ENCODE measurements at places on chromosomes 1 and 21. TPM values are rescaled to one million over a fixed set of nuclear protein-coding genes. Genes with fewer than 3 reads are reported as not detected.

- peaks cover 4% of the 10 kb centered on the region for H3K36me3 ChIP-seq
- no peaks in the 10 kb centered on the region for H3K27me3 ChIP-seq
- H3K27ac ChIP-seq, result peak overlapping the region; percentile 4
- H3K4me1 ChIP-seq, result peaks cover 13% of the 10 kb centered on the region
- DNase-seq, result no peak
These were observed 23.1 kb upstream of the USP25 start for GRCh38 chr21:15706696-15707095.

GSTM2 gene
- 186 TPM for total RNA-seq

DNASE2B gene
- total RNA-seq, result not detected

GRCh38 chr1:16180291-16180824 lies 24.5 kb upstream of the EPHA2 start:
- no peak overlapping the region for H3K4me3 ChIP-seq
- H3K27me3 ChIP-seq, result no peaks in the 10 kb centered on the region
- H3K4me1 ChIP-seq, result peaks cover 48% of the 10 kb centered on the region
- no peaks in the 10 kb centered on the region for H3K36me3 ChIP-seq
- H3K27ac ChIP-seq, result no peak overlapping the region

DNA sequence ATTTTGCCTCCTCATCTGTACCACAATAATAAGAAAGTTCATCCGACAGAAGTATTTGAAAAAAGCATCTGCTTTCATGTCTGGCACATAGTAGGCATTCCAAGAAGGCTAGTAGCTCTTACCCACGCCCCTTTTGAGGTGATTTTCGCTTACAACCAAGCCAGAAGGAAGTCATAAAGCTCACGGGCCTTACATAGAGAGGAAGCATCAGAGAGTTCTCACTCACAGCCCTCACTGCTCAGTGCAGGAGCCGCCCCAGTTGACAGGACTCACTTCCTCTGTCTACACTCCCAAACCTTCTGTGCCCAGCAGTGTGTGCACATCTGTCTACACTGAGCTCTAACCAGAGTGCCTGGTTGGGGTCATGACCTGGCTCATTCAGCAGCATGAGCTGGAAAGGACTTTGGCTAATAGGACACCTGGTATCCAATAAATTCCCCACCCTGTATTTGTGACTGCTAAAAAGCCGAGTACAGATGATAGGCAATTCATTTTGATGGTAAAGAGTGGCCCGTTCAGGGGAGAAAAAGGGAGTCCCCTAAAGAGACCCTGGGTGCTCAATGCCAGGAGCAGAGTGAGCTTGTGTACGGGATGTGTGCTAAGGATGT lies 36.8 kb upstream of the DUSP10 start:
- H3K27ac ChIP-seq, result no peak overlapping the region
- peaks cover 2% of the 10 kb centered on the region for H3K27me3 ChIP-seq
- H3K4me1 ChIP-seq, result peaks cover 2% of the 10 kb centered on the region
- H3K4me3 ChIP-seq, result no peak overlapping the region
- H3K36me3 ChIP-seq, result no peaks in the 10 kb centered on the region

- no peaks in the 10 kb centered on the region for H3K27me3 ChIP-seq
- H3K27ac ChIP-seq, result no peak overlapping the region
- H3K4me1 ChIP-seq, result peaks cover 32% of the 10 kb centered on the region
- peaks cover 5% of the 10 kb centered on the region for H3K36me3 ChIP-seq
These were observed 1.5 kb downstream of the MGST3 start for GRCh38 chr1:165632491-165632890.

HPCAL4 gene
- total RNA-seq, result 0.69 TPM

- peak within 1 kb of the TSS; percentile 96 for H3K27ac ChIP-seq
- H3K36me3 ChIP-seq, result no peaks in the 10 kb centered on the region
- peak; percentile 61 for DNase-seq
- no peaks in the 10 kb centered on the region for H3K27me3 ChIP-seq
These were observed at the start of gene PTGFRN for GRCh38 chr1:116909512-116910378. Gene PTGFRN, plus strand, starts transcription at chr1:116909916. Its CDS starts 288 bp downstream, at chr1:116910204.

CDC20 gene
- 33.4 TPM for total RNA-seq

DNA sequence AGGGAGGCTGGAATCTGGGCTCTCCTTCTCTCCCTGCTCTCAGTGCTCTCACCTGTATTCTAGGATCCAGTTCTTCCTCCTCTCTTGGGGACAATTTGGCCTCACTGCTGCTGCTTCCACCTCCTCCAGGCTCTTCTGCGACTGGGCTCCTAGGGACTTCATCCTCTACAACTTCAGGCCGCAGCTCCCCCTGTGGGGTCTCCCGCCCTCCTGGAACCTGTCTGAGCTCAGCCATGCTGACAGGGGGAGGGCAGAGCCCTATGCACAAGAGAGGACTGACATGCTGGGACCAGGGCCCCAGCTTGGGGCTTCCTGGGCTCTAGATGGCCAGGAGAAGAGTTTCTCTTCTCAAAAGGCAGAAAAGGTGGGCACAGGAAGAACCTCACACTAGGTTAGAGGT lies 1.0 kb downstream of the SH3BP5L start:
- H3K27ac ChIP-seq, result peak overlapping the region; percentile 99
- peak overlapping the region; percentile 99 for H3K4me3 ChIP-seq
- H3K4me1 ChIP-seq, result peaks cover 34% of the 10 kb centered on the region
- peaks cover 5% of the 10 kb centered on the region for H3K36me3 ChIP-seq
- no peak for DNase-seq

DNA sequence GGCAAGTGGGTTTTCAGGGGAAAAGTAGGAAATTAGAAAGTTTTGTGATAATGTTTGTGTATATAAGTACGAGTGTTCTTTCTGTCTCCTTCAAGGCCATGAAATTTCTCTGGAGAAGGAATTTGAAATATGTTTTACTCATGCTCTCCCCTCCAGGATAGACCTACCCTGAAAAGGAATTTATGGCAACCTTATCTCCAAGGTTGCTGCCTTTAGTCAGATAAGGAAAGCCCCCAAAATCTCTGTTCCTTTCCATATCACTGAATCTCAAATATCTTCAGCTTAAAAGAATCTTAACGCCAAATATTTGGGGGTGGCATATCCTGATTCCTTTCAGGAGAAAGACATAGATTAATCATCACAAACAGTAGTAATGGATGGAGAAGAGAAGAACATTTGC lies 499 bp upstream of the C4BPB start:
- H3K4me1 ChIP-seq, result peaks cover 54% of the 10 kb centered on the region
- peak overlapping the region; percentile 93 for H3K27ac ChIP-seq
- DNase-seq, result no peak
- H3K27me3 ChIP-seq, result no peaks in the 10 kb centered on the region
- no peak overlapping the region for H3K4me3 ChIP-seq

GRCh38 chr1:189513091-189513490 lies 964.6 kb downstream of the BRINP3 start:
- DNase-seq, result no peak
- no peak overlapping the region for H3K4me3 ChIP-seq
- H3K27ac ChIP-seq, result no peak overlapping the region
- no peaks in the 10 kb centered on the region for H3K27me3 ChIP-seq
- H3K4me1 ChIP-seq, result no peaks in the 10 kb centered on the region

GRCh38 chr1:75133750-75134646 lies at the start of gene LHX8:
Gene LHX8, plus strand, starts transcription at chr1:75134388. Its CDS starts 2,227 bp downstream, at chr1:75136615.
- DNase-seq, result peak; percentile 41
- peaks cover 31% of the 10 kb centered on the region for H3K4me1 ChIP-seq
- H3K4me3 ChIP-seq, result peak within 1 kb of the TSS; percentile 67
- H3K27ac ChIP-seq, result peak within 1 kb of the TSS; percentile 82

BEND5 gene
- 11.3 TPM for total RNA-seq

SLFNL1 gene
- 1.2 TPM for total RNA-seq

OR2M3 gene
- not detected for total RNA-seq

DNA sequence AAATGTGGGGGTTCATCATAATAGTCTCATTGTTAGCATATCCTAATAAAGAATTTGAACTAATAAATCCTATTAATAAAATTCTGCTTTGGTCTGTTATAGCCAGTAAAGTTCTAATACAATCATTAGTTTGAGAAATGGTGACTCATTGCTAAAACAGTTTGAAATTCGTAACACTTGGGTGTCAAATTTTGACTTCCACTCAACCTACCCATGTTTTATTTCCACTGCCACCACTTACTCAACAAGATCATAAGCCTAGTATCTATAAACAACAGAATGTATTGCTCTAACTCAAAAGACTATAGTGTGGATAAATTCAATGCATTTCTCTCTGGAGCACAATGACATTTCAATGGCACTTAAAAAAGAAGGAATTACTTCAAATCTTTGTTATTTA lies 29.1 kb downstream of the LGALS8 start:
- no peaks in the 10 kb centered on the region for H3K27me3 ChIP-seq
- H3K4me1 ChIP-seq, result no peaks in the 10 kb centered on the region
- peaks cover 63% of the 10 kb centered on the region for H3K36me3 ChIP-seq
- no peak overlapping the region for H3K27ac ChIP-seq
- no peak for DNase-seq

AK5 gene
- not detected for total RNA-seq

- H3K27ac ChIP-seq, result no peak overlapping the region
- no peaks in the 10 kb centered on the region for H3K27me3 ChIP-seq
- no peaks in the 10 kb centered on the region for H3K36me3 ChIP-seq
- H3K4me3 ChIP-seq, result no peak overlapping the region
- H3K4me1 ChIP-seq, result peaks cover 2% of the 10 kb centered on the region
- DNase-seq, result no peak
These were observed 125.8 kb downstream of the KAZN start for GRCh38 chr1:14724246-14724645.

DNA sequence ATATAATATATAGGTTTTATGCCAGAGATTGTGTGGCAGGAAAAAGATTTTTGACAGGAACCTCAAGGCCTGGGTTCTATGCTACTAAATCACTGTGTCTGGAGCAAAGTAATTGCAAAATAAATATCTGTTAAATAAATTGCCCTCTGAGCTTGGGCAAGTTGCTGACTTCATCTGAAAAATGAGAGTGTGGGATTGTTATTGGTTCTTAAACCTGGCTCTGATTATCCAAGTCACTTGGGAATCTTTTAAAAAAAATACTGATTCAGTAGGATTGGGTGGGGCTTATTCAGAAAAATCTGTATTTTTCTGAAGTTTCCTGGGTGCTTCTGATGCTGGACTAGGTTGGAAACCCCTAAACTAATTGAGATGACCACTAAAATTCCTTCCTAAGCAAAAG lies 174.1 kb upstream of the SGIP1 start:
- H3K4me1 ChIP-seq, result peaks cover 59% of the 10 kb centered on the region
- H3K27me3 ChIP-seq, result no peaks in the 10 kb centered on the region
- no peak for DNase-seq
- peak overlapping the region; percentile 51 for H3K27ac ChIP-seq
- H3K4me3 ChIP-seq, result no peak overlapping the region

DNA sequence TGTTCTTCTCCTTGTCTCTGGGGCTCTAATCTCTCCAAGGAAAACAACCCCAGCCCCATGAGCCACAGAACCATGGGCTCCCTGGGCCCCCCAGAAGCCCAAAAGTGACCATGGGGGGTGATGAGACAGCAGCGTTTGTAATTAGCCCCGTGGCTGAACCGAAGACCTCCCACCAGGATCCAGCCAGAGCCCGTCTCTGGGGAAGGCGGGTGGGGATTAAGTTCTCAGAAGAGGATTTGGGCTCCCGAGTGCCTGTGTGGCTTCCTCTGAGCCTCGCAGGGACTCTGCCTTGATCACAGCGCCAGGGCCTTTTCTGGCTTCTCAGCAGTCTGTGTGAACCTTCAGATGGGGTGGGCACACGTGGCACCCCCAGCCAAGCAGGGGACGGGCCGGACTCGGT lies 77.0 kb downstream of the ALPL start:
- peaks cover 19% of the 10 kb centered on the region for H3K4me1 ChIP-seq
- H3K27me3 ChIP-seq, result peaks cover 58% of the 10 kb centered on the region
- H3K4me3 ChIP-seq, result no peak overlapping the region
- no peak overlapping the region for H3K27ac ChIP-seq
- H3K36me3 ChIP-seq, result no peaks in the 10 kb centered on the region
- no peak for DNase-seq

DNA sequence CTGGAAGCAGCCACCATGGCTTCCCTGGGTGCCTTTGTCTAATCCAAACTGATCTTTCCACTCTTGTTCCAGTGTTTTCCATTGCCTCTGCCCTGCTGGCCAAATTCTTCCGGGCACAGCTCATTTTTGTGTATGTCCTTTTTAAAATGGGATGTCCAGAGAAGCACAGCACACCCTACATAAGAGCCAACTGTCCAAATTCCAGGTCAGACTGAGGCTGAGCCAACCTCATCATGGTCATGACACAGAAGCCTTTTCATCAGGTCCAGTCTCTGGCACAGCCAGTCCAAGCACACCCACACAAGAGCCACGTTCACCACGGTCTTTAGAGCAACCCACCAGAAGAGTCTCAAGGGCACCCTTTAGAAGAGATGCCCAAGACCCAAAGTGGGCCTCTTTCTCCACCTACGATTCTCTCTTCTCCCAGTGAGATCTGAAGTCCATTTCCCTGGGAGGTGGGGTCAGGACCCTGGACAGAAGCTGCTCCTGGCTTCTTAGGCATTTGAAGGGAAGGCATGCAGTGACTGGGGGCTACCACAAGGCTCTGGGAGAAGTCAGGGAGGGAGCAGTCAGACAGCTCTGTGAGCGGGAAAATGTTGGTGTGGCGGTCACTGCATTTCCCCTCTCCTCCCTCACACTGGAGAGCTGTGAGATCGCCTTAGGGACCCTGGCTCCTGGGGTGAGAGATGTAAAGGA lies 53.2 kb downstream of the SYT2 start:
- no peak for DNase-seq
- peaks cover 84% of the 10 kb centered on the region for H3K27me3 ChIP-seq
- H3K4me1 ChIP-seq, result no peaks in the 10 kb centered on the region
- H3K27ac ChIP-seq, result no peak overlapping the region
- no peak overlapping the region for H3K4me3 ChIP-seq

DNA sequence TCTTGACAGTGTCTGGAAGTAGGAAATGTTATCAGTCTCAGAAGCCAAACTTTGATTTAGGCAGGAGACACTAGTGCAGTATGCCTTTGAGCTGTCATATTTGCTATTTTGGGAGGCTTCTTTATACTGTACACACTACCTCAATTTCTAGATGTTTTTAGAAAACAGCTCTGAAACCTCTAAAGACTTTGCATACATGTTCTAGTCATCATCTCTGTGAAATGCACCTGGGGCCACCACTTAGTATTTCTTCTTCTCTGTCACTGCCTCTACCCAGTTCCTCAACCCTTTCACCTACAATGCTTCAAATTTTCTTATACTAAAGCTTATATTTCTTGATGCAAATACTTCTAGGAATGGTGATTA lies 29.1 kb upstream of the PLA2G4A start:
- no peak for DNase-seq
- H3K27me3 ChIP-seq, result no peaks in the 10 kb centered on the region
- no peaks in the 10 kb centered on the region for H3K36me3 ChIP-seq
- no peak overlapping the region for H3K27ac ChIP-seq
- peaks cover 9% of the 10 kb centered on the region for H3K4me1 ChIP-seq

All from mesothelial cell of epicardium (in vitro differentiated cells).